ENCODE measurements at places on chromosomes 3 and 15.

DNA sequence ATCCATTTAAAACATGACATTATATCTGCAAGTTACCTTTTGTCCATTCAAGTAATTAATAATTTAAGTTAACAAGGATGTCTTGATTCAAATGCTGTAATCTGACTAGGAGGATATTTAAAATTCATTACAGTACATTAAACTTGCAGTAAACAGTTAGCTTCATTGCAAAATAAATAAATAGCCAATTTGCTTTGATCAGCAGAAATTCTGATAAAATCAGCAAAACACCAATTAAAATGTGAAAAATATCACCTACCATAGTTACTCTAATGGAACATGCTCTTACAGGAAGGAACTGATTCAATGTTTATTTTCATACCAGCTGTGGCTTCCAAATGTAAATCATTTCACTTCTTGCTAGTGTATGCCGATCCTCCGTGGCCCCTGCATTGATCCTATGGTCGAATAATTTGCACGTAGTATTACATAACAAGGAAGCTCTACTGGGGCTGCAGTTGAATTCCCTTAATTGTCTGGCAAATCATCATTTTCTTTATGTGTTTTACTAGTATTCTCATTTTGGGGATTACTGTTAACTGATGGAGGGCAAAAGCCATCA lies 150.7 kb downstream of the FOXB1 start:
- no peak for DNase-seq

- no peak for DNase-seq
These were observed 105.0 kb downstream of the IQCH start for GRCh38 chr15:67359431-67360079.

DNA sequence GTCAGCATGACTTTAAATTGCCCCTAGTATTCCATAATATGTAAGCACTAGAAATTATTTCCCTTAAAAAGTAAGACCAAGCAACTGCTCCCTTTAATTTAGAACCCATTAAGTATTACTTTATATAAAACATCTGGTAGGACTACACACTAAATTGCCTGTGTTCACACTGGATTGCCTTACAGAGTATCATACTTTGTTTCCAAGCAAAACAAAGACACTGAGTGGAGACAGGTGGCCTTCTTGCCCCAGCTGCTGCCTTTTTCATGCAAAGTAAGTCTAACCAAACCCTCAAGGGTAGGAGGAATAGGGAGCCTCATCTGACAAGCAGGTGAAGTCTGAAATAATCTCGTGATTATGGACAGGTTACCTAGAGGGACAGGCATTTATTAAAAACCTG lies 87.3 kb downstream of the PEX5L start:
- no peak for DNase-seq

- no peak for DNase-seq
These were observed 50.2 kb upstream of the NSMCE3 start for GRCh38 chr15:29319823-29320222.

GRCh38 chr15:88890495-88890894 lies 4.8 kb downstream of the HAPLN3 start:
- no peak for DNase-seq

DNA sequence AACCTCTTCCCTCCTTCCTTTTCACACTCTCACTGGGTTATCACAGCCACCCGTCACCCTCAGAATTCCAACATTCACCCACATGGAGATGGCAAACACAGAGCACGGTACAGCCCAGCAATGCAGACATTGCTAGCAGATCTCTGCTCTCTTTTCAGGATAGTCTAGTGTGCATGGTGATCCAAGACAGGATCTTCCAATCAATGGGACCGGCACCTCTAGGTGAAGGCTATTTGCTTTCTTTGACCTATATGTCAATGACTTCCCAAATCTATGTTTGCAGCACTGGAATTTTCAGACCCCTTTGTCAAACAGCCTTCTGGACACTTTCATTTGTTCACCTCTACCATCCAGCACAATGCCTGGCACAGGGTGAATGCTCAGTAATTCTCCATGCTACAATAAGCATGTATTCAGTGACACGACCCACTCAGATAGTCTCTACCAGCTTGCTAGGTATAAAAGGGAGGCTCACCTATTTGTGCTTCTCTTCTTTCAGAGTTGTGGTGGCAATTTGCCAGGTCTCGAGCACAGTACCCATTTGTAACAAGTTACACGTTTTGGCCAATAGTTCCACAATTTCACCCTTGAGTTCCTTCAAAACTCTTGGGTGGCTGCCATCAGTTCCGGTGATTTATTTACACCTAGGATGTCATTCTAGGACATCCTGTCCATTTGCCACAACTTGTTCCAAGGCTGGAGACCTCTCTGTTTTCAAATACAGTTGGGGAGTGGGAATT lies 279.1 kb upstream of the ICE2 start:
- DNase-seq = no peak

- no peak for DNase-seq
These were observed 9.8 kb upstream of the RPSA start for GRCh38 chr3:39396690-39397089.

- no peak for DNase-seq
These were observed 31.7 kb downstream of the TJP1 start for GRCh38 chr15:29790607-29791006.

- DNase-seq = no peak
These were observed 112.9 kb upstream of the ARHGEF3 start for GRCh38 chr3:56914646-56915045.

GRCh38 chr15:74176262-74177214 lies 3.0 kb downstream of the ISLR start:
- no peak for DNase-seq

DNA sequence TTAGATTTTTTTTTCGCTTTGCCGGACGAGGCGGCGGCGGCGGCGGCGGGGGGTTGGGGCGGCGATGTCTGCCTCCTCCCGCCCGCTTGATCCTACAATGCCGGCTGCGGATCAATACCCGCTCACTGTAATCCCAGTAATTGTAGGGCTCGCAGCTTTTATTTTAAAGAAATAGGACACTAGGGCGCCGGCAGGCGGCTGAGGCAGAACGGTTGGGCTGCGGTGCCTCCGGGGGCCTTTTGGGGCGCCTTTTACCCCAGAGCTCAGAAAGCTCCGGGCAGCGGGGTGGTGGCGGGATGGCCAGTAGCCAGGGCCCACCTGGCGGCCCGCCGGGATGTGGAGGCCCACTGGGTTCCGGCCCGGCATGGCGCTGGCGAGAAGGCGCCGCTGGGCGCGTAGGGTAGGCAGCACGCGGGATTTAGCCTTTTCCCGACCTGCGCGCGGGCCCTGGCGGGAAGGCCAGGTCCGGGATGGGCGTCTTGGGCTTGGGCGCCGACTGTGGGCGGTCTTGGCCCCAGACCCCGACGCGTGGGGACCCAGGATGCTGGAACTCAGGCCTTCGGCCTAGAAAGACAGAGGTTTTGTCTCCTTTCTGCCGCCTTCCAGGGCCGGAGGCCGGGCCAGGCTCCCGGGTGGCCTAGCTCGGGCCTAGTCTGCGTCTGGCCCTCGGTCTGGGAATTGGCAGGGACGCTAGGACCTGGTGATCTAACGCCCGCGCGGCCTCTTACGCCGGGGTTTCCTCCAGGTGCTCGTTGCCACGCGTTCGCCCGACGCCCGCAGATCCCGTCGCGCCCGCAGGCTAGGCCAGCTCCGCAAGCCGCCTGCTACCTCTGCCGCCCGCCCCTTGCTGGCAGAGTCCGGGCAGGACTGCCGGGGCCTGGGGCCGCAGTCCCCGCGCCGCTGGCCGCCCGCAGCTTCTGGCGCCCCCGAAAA lies 15.5 kb upstream of the ONECUT1 start:
- no peak for DNase-seq

- DNase-seq = peak; percentile 17
These were observed 275.2 kb upstream of the KCNMB2 start for GRCh38 chr3:178260887-178261565.

DNA sequence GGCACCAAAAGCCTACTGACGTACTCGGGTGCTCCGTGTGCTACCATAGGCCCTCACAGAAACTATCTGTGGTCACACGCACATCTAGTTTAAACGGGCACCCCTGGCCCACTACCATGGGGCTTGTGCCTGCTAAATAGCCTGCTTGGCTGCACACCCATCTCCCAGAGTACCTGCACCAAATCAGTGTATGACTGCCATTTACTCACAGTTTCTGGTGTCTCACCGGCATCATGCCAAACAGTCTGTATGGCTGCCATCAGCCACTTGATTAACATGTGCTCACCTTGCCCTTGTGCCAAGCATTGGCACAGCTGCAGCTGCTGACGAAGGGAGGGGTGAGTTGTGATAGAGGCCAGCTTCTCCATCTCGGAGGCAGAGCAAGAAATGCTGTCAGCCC lies 232.7 kb downstream of the IGSF11 start:
- no peak for DNase-seq

DNA sequence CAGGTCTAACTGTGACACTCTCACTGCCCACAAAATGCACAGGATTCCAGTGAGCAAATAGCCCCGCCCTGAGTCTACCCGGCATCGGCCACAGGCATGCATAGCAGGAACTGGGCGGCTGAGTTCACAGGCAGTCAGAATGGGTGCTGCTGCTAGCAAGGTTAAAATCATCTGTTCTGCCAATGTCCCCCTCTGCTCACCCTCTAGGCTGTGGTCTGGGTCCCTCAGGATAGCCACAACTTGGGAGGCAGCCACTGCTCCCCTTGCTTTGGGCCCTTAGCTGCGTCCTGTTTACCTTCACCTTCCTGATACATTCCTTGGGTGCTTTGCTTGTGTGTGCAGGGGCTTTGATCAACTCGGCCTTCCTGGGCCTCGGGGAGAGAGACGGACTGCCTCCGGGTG lies 232.9 kb upstream of the RGMA start:
- no peak for DNase-seq

GRCh38 chr15:68034081-68034480 lies 20.0 kb upstream of the PIAS1 start:
- DNase-seq = no peak

DNA sequence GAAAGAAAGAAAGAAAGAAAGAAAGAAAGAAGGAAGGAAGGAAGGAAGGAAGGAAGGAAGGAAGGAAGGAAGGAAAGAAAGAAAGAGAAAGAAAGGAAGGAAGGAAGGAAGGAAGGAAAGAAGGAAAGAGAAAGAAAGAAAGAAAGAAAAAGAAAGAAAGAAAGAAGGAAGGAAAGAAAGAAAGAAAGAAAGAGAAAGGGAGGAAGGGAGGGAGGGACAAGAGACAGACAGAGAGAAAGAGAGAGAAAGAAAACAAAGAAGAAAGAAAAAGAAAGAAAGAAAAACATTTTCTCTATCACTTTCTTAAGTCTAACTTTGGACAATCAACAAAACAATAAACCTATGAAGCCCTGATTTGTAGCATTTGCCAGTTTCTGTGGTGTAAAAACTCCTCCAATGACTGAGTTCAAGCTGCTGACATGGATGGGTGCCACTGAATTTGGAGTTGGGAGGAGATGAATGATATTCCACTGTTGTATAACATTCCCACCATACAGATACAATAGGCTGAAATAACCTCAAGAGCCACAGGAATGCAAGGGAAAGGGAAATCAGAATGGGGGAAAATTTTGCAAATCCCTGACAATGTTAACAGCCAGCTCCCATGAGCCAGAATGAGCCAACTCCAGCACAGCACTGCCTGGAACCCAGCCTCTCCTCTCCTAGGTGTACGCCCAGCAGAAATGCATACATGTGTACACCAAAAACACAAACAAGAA lies 15.0 kb upstream of the RTP3 start:
- no peak for DNase-seq

DNA sequence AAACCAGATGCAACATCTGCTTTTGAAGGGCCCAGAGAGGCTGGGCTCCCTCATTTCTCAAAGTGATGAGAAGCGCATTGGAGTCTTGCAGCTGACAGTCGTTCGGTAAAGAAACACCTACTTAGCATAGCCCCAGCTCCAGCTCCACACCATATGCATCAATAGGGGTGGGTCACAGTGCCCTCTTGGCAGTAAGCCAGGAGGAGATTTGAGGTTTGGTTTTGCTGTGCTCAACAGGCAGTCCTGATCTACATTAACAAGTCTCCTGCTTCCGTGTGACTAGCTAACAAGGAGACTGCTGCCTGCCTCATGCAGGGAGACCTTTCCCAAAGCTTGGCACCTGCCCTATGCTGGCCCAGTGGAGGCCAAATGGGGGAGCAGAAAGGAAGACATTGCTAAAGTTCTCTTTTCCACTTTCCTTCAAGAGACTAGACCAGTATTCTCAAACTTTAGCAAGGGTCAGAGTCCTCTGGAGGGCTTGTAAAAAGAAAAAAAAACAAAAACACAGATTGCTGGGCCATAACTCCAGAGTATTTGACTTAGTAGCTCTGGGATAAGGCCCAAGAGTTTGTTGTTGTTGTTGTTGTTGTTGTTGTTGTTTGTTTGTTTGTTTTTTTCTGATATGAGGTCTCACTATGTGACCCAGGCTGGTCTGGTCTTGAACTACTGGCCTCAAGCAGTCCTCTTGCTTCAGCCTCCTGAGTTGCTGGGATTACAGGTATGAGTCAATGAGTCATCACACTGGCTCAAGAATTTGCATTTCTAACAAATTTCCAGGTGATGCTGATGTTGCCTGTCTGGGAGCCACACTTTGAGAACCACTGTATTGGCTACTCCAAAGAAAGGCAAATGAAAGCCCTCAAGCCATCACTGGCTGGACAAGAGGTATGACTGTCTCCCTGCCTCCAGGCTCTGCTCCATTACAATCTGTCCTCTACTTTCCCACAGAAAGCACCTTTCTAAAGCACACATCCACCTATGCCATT lies 294.9 kb downstream of the RORA start:
- DNase-seq = no peak

GRCh38 chr15:66617137-66618090 lies 51.6 kb upstream of the LCTL start:
- no peak for DNase-seq

- no peak for DNase-seq
These were observed 801.1 kb upstream of the LMCD1 start for GRCh38 chr3:7700539-7700938.

DNA sequence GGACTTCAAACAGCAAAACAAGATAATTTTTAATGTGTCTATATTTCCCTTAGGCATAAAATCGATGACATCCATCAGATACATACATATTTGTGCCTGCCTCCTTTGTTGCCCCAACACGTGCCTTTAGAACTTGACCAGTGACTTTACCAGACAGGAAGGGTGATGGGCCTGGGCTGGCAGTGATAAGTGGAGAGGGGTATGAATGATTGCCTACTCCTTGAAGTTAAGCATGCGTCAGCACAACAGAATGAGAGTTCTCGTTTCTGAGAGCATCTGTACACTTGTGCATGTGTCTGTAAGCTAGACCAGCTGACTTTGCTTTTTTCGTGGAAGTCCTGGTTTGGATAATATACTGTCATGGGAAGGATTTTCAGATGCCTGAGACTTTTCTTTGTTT lies 54.9 kb upstream of the COL6A6 start:
- DNase-seq = no peak

GRCh38 chr15:71705151-71705550 lies 105.2 kb upstream of the NR2E3 start:
- DNase-seq = no peak

GRCh38 chr3:150348500-150348899 lies 59.6 kb upstream of the TSC22D2 start:
- DNase-seq = no peak

- DNase-seq = no peak
These were observed 71.9 kb downstream of the ARNT2 start for GRCh38 chr15:80476036-80476435.

- DNase-seq = no peak
These were observed 495 bp upstream of the COL7A1 start for GRCh38 chr3:48595526-48596121.

- DNase-seq = no peak
These were observed 504.4 kb downstream of the ROBO1 start for GRCh38 chr3:79263423-79263822.

GRCh38 chr3:23928524-23928923 lies 11.6 kb downstream of the RPL15 start:
- DNase-seq = no peak

Data from hematopoietic multipotent progenitor cell treated with erythropoietin and hydrocortisone succinate and interleukin-3 and kit ligand, for 17 days (in vitro differentiated cells).